Caco-2 (cell line): ENCODE measurements at places on chromosomes 1 and 21.

DNA sequence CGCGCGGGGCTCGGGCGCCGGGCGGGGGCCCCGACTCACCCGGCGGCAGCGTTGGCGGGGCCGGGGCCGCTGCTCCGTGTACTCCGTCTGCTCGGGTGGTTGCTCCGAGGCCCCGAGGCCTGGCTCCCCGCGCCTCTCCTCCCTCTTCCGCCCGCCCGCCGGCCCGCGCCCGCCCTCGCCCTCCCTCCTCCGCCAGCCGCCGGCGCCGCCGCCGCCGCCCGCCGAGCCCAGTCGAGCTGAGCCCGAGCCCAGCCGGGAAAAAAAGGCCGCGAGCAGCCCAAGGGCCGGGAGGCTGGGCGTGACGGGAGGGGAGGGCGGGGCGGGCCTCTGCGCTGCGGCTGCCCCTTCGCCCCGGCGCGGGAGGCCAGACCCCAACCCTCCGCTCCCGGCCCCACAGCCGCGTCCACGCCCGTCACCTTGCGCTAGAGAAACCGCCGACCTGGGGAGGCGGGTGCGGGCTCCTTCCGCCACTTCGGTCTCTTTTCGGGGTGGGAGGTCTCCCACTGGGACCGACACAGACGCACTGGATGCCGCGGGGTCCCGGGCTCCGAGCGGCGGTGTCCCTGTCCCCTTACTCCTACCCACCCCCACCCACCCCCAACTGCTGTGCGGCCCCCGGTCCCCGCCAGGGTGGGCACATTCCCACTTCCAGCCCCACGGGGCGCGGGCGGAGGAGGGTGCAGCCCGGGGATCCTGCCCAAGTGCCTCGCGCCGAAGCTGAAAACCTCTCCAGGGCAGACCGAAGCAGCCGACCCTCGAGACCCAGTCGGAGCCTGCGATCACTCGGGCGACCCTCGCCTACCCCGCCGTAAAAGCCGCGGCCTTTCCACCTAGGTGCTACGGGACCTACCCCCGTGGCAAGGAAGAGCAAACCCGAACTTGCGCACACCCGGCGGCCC is at the start of gene CERS2:
TSS of gene CERS2 (minus strand) at position 256 of the 899 bp plus-strand sequence. CDS start 5,745 bp downstream, outside the sequence.
- DNase-seq, result peak; percentile 78

GRCh38 chr1:203153989-203154821 is 21.4 kb downstream of the MYBPH start:
- DNase-seq, result no peak

DNA sequence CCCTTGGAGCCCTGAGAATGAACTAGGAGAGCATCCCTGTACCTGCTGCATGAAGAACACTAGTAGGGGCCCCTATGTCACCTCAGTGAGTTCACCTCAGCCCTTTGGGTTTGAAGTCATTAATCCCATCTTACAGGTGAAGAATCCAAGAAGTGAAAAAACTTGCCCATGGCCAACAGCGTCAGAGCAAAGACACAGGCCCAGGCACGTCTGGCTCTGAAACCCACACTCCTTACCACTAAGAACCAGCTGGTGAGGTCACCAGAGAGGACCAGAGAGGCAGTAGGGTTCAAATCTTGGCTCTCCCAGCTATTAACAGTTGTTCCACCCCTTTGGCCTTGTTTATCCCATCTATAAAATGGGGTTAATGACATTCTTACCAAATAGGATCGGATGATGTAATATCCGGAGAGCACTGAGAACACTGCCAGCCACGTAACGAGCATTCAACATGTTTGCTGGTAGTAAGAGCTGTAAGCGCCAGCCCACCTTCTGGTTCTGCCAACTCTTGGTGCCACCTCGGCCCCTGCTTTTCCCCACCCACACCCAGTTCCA is 8.8 kb downstream of the MATN1 start:
- no peak for DNase-seq

DNA sequence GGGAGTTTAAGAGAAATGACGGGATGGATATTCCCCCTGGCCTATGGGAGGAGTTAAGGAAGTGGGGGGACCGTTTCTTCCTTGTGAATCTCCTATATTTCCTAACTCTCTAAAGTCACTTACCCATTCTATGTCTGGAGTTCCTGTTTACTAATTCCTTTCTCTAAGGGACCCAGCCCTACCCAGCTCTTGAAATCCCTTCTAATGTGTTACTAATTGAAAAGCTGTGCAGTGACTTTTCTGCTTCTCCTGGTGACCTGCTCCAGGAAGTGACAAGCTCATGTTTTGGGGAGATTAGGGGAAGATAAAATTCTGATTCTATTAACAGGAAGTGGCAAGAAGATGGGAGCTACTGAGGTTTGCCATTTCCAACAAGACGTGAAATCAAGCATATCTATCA is 4.0 kb upstream of the SAMSN1 start:
- no peak for DNase-seq

DNA sequence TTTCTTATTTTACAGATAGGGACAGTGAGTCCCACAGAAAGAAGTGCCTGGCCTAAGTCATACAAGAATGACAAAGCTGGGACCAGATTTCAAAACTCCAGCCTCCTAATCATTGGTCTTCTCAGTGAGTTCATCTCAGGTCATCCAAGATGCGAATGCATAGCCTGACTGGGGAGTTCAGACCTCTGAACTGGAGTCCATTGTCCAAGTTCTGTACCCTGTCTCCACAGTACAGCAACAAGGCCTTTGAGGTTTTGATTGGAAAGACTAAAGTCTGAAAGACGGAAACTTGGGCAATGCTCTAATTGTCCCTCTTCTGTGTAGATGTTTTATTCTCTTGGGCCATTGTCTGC is 62.0 kb downstream of the TNN start:
- no peak for DNase-seq

DNA sequence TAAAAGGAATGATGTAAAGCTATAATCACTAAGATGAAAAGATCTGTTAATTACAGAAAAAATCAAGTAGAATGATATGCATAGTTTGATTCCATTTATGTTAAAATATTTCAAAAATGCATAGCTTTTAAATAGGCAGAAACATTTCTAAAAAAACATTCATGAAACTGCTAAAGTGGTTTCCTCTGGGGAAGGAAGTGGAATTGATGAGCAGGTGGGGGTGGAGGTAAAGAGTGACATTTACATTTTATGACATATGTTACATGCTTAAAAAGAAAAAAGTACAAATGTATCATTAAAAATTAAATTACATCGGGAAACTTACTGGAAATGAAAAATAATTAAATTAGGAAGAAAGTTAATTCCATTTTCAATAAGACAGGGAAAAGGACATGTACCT is 42.8 kb upstream of the JAK1 start:
- no peak for DNase-seq

GRCh38 chr1:207346513-207346912 is 25.0 kb downstream of the CD55 start:
- no peak for DNase-seq

- DNase-seq, result peak; percentile 77
These were observed 1.1 kb downstream of the POGZ start for GRCh38 chr1:151457911-151458801.

DNA sequence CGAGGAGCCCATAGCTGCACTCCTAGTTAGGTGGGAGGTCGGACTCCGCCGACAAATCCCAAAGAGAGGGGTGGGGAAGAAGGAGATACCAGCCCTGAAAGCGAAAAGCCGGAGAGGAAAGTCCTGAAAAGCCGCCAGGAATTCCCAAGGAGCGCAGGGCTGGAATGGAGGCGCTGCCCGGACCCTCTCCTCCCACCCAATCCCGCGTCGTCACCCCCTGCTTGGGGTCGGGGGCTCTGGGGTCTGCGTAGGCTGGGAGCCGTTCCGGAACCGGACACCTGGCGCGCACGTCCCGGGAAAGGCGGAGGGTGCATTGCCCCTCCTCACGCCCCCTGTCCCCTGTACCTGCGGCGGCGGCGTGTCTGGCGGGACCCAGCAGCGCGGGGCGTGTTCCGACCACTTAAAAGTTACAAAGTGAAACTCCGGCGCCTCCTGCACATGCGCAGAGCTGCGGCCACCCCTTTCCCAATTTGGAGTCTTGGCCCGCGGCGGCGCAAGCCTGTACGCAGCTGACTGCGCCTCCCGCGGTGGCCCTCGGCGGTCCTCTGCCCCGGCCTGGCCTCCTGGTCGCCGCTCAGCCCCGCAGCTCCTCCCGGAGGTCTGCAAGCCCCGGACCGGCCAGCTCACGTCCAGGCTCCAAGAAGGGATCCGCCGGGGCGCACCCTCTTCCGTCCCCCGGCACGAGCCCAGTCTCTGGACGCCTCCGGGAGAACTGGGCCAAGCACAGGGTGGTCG is at the start of gene TMEM63A:
TSS of gene TMEM63A (minus strand) at position 422 of the 735 bp plus-strand sequence. CDS start 4,800 bp downstream, outside the sequence.
- peak; percentile 92 for DNase-seq

DNA sequence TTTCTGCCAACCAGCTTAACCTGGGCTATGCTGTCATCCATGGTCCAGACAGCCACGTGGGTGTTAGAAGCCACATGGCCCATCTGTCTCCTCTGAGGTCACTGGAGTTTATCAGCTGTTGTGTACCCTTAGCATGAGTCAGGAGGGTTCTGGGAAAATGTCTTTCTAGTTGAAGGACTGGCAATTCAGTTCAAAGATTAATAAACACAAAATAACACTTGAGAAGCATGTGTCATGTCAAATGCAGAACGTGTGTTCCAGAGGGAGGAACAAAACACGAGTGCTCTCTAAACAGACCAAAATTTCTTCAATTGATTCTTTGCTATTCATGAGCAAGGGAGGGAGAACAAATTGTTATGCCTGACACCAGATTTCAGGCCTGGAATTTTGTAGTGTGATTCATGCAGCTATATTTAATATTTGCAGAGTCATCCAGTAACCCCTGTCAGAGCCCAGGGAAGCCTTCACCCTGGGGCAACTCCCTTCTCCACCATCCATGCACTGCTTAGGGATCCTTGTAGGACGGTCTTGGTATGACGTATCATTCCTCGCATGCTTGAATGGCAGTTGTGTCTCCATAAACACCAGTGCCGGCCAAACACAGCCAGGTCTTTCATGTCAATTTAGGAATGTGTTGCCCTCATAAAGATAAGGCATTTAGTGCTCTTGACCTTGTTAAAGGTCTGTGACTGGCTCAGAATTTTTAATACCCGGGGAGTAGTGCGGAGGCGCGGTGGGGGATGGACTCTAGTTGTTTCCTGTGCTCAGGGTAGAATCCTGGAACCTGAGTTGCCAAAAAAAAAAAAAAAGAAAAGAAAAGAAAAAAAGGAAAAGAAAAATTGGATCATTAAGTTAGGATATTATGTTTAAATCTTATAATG is 27.7 kb upstream of the DYRK1A start:
- peak; percentile 69 for DNase-seq
